ENCODE measurements at places on chromosomes 2 and 18.

GRCh38 chr2:46983065-46983801 lies 67.6 kb upstream of the MCFD2 start:
- no peak for DNase-seq

DNA sequence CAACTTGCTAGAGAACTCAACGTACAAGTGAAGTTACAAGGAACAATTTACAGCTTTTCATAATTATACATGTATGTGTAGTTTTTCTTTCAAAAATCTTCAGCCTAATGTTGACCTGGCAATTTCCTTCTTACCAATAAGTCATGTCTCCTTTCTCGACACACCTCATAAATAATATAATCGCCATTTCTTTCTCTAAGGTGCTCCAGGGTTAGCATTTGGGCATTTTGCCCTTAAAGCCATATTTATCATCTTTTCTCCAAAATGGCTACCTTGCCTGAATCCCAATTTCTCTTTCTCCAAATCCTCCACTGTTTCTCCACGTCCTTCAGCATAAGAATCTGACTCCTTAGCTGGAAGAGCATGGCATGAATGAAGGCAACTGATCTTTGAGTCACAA lies 50.3 kb upstream of the RAB27B start:
- DNase-seq: no peak

DNA sequence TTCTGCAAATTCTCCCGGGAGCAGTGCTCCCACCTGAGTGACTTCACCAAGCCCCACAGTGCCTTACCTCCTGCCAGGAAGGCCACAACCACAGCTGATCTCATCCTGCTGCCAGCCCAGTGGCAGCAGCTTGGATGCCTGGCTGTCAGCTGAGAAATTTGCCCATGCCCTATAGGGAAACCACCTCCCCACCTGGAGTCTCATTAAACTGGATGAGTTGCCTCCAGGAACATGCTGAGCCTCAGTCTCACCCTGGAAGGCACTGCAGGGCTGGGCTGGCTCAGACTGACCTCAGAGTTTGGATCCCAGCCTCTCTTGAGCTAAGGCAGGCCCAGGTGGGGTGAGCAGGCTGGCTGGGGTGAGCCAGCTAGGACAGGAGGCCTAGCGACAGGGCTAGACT lies 23.3 kb downstream of the REEP1 start:
- DNase-seq: no peak

GRCh38 chr2:157359628-157360027 lies 34.0 kb upstream of the ERMN start:
- DNase-seq: no peak

GRCh38 chr2:67337903-67338302 lies 59.2 kb upstream of the ETAA1 start:
- no peak for DNase-seq

GRCh38 chr18:9835825-9836224 lies 49.9 kb upstream of the TXNDC2 start:
- no peak for DNase-seq

DNA sequence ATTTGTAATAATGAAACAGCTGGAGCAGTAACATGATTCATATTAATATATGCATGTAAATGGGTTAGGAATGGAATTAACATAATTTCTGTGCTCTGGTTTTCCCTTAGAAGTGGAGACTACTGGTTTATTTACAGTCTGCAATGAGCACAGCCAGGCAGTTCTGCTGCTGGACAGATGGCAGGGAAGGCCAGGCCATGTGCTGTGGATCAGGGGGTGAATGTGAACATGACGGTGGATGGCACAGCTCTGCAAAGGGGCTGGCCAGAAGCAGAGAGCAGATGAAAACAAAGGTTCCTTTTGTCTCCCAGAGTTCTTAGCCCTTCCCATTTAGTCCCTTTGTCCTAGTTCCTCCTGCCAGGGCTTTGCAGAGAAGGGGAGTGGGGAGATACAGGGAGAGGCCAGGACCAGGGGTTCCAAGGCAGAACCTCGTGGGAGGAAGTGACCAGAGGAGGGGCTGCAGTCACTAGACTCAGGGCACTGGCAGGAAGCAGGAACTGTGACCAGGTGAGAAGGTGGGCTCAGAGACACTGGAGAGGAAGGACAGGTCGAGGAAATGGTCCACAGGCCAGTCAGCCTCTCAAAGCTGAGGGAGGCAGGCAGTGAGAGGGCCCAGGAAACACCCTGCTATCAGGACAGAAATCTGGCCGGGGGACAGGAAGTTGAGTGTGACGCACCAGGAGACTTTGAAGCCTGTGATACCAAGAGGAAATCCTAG lies 112.9 kb upstream of the ATP8B1 start:
- no peak for DNase-seq

DNA sequence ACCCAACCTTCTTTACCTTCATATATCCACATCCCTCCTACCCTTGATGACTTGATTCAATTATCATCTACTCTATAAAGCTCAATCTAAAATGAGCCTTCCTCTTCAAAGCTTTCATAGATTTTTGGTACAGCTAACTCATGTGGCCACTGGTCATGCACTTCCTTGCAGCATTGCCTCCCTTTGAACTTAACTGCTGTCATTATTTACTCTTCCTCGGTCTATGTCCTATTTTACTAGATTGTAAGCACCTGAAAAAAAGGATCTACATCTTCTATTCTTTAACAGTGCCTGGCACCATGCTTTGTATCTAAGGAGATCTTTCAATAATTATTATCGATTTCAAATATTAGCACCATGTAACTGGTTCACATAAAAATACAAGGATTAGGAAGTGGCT lies 30.6 kb downstream of the MDH1 start:
- DNase-seq: no peak

- DNase-seq: no peak
Measured at GRCh38 chr2:74149247-74149525, 1.5 kb upstream of the BOLA3 start.

- no peak for DNase-seq
Measured at GRCh38 chr2:16722126-16722525, 56.5 kb upstream of the CYRIA start.

DNA sequence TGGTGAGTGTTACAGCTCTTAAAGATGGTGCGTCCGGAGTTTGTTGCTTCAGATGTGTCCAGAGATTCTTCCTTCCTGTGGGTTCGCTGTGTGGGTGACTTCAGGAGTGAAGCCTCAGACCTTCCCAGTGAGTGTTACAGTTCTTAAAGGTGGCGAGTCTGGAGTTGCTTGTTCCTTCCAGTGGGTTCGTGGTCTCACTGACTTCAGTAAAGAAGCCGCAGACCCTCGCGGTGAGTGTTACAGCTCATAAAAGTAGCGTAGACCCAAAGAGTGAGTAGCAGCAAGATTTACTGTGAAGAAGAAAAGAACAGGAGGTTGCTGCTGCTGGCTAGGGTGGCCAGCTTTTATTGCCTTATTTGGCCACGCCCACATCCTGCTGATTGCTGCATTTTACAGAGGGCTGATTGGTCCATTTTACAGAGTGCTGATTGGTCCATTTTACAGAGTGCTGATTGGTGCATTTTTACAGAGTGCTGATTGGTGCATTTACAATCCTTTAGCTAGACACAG lies 34.0 kb upstream of the SPTBN1 start:
- peak; percentile 56 for DNase-seq

DNA sequence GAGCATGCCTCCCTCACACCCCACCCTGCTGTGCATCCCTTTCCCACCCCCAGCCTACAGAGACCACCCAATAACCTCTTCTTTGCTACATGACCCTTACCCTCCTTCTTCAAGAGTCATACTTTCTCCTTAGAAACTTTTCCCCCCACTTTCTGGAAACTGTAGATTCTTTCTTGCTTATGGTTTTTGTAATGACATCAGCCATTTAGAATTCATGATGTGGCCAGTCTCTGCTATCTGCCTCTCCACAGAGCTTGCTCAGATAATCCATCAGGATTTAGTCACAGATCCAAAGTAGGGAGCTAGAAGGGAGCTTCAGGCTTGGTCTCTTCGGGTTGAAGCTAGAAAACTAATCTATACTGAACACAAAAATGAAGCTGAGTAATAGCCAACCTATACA lies 36.5 kb downstream of the GALM start:
- DNase-seq: no peak

GRCh38 chr2:2362181-2362580 lies 31.1 kb upstream of the MYT1L start:
- DNase-seq: no peak

GRCh38 chr2:8546612-8547283 lies 135.1 kb upstream of the ID2 start:
- no peak for DNase-seq

DNA sequence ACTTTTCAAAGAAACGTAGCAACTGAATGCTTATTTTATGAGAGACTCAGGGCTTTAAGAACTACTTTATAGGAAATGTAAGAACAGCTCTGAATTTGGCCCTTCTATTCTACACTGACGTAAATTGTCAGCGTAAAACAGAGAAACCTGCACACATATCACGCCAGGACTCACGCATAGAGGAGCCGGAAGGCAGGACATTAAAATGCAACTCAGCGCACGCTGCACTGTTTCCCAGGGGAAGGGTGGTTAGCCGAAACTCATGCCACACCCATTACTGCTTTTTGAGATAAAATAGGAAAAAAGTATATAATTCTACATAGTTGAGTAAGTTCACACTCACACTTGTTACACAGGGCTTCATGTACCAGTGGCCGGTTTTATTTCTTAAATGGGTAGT lies 7.4 kb downstream of the TUBB6 start:
- no peak for DNase-seq

DNA sequence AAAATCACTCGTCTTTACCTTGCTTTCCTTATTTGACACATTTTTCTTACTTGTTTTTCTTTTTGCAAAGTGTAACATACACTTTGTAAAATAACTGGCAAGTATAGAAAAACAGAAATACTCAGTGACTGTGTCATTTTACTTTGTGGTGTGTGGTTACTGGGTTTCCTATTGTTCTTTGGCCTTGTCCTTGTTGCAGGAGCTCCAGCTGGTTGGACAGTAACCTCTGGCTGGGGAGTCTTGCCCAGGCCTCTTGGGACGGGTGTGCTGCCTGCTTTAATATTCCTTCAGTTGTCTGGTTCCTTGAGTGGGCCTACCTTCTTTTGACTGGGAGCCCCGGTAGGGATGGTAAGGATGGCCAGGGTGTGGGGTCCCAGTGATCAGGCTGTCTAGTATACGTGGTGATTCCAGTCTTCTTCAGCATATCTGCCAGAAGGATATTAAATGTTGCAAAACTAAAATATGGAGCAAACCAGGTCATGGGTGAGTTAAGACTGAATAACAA lies 53.8 kb downstream of the RNF144A start:
- DNase-seq: no peak

DNA sequence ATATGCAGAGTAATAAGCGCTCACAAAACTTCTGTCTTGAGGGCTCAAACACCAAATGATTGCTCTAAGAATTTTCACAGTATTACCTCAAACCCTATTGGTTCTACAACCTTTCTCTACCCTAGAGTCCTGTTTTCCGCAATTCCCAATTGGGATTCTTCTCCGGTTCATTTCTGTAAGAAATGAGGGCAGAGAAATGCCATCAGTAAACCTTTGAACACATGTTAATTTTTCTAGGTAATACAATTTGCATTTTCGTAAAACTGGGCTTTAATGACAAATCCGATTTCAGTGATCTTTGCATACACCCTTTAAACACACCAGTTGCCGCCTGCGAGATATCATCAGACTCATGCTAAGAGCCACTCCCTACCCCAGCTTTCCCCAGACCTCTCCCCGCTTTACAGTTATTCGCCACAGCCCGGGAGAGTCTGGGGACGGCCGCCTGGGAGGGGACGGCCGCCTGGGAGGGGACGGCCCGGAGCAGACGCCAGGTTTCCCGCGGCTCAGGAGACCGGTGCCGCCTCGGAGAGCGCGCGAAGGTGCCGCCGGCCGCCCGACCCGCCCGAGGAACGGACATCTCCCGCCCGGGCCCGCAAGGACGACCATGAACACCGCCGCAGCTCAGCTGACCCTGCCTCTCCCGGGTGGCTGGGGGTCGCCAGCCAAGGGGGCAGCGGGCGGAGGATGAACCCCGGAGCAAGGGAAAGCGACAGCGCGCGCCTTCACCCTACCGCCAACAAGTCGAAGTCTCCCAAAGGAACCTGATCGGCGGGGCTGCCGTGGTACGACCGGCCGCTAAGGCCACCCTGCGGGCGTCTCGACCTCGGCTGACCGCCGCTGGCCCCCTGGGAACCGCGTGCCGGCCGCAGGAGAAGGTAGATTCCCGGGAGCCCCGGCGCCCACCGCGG lies 463 bp downstream of the SMC6 start:
- no peak for DNase-seq

- DNase-seq: peak; percentile 57
Measured at GRCh38 chr2:219689676-219690628, 62.5 kb downstream of the SLC4A3 start.

GRCh38 chr2:17979707-17980106 lies 101.2 kb downstream of the KCNS3 start:
- no peak for DNase-seq

DNA sequence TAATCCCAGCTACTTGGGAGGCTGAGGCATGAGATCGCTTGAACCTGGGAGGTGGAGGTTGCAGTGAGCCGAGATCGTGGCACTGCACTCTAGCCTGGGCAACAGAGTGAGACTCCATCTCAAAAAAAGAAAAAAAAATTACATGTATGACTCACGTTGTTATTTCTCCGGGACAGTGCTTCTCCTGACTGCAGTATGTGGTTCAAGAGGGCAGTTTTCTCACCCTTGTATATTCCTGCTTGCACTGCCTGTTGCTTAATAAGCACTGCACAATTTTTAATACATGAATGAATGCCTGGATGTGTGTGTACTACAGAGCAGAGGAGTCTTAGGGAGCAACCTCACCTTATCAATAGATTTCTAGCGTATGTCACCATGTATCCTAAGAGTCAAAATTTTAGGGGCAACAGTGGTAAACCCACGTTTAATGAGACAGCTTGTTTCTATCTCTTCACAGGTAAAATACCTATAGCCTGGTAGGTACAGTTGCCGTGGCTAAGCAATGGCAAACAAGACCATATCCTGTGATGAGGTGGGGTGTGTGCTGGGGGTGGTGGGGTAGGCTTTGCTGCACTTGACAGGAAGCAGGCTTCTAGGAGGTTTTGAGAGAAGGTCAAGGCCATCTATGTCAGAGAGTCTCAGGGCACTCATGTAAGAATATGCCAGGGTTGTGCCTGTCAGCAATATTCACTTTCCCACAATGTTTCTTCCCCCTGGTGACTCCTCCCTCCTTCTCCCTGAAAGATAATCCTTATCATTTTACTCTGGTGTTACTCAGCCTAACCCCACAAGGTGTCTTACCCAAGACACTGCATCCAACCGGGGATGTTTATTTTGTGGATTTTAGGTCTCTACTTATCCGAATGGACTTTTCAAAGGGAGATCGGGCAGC lies 36.9 kb upstream of the MEX3C start:
- DNase-seq: no peak
